ENCODE measurements at places on chromosomes 12 and 14. TPM values are rescaled to one million over a fixed set of nuclear protein-coding genes. Genes with fewer than 3 reads are reported as not detected.

OR4E2 gene
- not detected for total RNA-seq

SLCO1C1 gene
- total RNA-seq = 0.25 TPM

DACT1 gene
- total RNA-seq = 13.6 TPM

FOXA1 gene
- not detected for total RNA-seq

PLA2G1B gene
- not detected for total RNA-seq

LRIG3 gene
- total RNA-seq = 88.8 TPM

SYT1 gene
- 43.3 TPM for total RNA-seq
